ENCODE measurements at places on chromosomes 3 and 15.

- no peak for DNase-seq
These were observed 62.7 kb upstream of the GK5 start for GRCh38 chr3:142287866-142288638.

DNA sequence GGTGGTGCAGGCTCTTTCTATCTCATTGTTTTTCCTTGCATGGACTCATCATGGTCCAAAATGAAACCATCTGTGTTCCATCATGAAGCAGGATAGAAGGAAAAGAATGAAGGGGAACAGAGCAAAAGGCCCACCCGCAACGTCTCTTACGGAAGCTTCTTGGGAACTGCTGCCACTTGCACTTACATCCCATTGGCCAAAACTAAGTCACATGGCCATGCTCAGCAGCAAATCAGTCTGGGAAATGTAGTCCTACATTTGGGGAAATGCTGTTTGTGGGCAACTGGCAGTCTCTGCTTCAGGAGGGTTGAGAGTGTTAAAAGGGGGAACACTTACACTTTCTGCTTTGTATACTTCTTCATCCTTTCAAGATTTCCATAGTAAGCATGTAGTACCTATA lies 191.6 kb downstream of the SV2B start:
- no peak for DNase-seq

DNA sequence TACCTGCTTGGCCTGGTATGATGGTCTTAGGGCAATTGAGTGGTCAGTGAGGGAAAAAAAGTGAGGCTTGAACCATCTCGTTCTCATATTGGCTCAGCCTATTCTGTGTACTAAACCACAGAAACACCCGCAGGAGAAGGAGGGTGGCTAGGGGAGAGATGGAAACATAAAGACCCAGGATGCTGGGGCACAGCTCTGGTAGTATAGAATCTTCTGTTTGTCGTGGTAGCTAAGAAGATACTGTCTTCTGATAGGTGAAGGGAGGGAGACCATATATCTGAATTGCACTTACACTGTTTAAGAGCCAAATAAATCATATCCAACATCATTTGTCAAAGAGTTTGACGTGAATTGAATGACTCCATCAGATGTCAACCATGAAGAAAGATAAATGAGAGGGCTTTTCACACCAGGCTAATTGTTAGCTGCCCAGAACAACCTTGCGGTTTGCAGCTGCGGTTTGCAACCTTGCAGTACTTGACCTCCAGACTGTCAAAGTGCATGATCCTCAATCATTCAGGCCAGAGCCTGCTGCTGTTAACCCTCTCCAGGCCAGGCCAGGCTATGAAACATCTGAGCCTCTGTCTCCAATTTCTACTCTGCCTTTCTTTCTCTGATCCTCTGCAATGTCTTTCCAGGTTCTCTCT lies 40.9 kb upstream of the PIK3R4 start:
- DNase-seq, result no peak

DNA sequence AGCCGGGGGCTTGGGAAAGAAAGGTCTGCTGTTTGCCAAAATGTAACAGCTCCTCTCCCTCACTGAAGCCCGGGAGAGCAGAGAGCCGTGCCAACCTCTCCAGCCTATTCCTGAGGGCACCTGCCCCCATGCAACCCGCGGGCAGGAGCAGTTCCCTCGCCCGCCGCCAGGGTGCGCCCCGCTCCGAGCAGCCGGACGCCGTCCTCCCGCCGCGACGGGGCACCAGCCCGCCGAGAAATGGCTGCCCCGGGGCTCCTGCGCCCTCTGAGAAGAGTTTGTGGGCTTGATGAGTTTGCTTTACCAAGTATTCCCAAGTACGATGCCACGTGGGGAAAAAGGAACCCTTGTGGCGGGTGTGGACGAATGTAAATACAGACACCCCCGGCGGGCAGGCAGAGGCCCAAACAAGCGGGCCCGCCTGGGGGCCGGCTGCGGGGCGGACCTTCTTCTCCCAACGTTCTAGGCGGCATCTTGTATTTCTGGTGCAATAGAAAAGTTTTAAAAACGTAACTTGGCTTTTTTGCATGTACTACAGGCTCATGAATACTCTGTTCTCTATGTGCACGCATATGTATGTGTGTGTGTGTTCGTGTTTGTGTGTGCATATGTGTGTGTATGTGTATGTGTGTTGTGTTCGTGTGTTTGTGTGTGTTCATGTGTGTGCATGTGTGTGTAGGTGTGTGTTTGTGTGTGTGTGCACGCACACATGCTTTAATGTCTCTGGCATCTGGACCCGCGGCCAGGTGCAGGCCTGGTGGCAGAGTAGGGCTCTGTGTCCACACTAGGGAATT lies 162.9 kb downstream of the CHSY1 start:
- no peak for DNase-seq

GRCh38 chr15:79164465-79164864 lies 73.9 kb upstream of the RASGRF1 start:
- DNase-seq, result no peak

DNA sequence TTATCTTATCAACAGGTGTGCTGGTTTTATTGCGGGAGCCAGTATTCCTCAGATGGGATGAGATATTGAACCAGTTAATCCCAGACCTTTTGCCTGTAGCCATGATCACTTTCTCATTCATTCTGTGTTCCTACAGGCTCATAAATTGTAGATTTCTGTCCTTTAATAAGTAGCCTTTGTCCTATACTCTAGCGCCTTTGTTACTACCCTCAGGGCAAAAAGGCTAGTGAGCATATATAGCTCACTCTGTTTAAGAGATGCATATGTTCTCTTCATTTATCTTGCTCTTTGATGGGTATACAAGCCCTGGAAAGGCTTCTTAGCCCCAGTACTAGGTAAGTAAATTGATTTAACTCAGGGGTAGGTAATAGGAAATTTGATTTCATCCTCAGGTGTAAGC lies 95.1 kb downstream of the OXSM start:
- no peak for DNase-seq

DNA sequence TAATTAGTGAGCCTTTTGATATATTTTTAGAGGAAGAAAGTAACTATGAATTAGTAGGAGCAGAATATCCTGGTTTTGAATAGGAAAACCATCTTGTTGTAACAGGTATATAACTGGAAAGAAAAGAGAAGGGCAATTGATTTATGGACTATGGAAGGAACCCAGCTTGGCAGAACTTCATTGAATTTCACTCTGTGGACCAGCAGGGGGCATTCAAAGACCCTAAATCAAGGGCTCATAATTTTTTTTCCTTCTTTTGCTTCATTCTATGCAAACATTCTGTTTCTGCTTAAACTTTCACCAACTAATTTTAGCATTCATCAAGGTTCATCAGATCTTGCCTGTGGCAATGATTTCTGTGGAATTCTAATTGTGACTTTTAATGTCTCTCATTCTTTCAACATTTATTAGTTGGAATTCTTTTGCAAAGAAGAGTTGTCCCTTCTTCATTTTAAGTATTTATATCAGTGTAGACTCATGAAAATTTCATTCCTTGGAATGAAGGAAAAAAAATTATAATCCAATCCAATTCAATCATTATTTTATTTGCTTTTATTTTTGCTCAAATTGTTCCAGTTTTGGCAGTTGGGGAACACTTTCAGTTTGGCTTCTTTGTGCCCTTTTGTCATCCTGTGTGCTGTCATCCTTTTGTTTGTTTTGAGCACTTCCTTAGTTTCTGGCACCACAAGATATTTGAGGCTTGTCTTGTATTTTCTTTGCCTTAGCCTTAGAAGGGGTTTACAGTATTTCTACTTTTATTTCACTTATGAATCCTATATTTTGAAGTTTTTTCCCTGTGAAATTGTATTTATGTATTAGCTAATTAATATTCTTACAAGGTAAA lies 30.4 kb downstream of the NXPE3 start:
- peak; percentile 25 for DNase-seq

DNA sequence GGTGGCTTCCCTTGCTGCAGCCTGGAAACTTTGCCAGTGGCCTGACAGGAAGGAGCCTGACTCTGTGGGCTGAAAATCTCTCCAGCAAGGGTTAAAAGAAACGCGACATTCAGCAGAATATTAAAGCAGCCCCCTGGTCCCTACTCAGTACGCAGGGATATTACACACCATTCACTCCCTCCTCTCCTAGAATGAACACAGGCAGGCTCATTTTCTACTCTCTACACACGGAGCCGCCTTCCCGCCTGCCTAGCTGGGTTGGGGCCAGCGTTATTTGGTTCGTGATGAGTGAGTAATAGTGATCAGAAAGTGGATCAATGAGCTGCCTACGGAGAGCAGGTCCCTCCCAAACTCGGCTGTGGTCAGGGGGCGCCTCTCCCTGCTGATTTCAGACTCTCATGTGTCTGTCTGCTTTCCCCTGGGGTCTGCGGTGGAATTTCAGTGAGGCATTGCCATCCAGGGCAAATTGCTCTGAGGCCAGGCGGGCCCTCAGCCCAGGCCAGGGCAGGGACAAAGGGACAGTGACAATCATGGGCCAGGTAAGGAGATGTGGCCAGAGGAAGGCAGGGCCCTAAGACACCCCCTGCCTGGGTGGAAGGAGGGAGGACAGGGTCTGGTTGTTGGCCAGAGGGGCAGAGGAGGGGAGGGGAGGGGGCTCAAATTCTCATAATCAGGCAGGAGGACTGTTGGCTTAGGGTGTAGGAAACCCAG lies 2.8 kb downstream of the EPHB1 start:
- no peak for DNase-seq

GRCh38 chr3:66038726-66039589 lies at the start of gene MAGI1:
MAGI1 (minus strand) TSS chr3:66038918; CDS start chr3:66038308, 610 bp downstream.
- peak; percentile 92 for DNase-seq

DNA sequence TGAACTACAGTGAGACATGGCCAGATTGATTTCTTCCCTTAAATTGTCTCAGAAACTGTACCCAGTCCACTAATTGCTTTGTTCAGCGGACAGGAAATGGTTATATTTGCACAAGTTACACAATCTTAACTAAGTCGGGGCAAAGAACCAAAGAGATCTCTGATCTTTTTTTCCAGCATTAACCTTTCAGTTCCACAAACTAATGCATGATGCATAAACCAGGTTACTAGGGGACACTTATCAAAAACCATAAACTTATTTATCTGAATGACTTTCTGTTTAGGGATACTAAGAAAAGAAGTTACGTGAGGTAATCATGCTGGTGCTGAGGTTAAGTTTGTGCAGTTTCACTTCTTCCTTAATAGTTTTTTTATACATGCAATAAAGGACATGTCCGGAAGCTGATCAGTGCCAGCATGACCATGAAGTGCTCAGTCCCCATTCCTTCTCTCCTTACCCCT lies 22.4 kb downstream of the FNDC3B start:
- DNase-seq, result no peak

DNA sequence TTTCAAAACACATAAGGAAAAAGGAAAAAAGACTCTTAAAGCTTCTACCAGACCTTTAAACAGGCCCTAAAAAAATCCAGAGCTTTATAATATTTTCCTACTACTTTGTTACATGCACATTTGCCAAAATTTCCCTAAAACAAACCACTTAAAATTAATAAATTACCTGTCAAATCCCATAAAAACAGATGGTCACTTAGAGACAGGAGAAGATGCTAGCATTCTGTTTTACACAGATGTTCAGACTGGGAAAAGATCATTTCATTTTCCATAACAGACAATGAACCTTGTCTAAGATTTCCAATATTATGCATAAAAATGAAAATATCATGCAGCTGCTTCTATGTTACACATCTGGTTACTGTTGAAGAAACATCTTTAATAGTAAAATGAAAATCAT lies 66.6 kb downstream of the SUCLG2 start:
- DNase-seq, result no peak

DNA sequence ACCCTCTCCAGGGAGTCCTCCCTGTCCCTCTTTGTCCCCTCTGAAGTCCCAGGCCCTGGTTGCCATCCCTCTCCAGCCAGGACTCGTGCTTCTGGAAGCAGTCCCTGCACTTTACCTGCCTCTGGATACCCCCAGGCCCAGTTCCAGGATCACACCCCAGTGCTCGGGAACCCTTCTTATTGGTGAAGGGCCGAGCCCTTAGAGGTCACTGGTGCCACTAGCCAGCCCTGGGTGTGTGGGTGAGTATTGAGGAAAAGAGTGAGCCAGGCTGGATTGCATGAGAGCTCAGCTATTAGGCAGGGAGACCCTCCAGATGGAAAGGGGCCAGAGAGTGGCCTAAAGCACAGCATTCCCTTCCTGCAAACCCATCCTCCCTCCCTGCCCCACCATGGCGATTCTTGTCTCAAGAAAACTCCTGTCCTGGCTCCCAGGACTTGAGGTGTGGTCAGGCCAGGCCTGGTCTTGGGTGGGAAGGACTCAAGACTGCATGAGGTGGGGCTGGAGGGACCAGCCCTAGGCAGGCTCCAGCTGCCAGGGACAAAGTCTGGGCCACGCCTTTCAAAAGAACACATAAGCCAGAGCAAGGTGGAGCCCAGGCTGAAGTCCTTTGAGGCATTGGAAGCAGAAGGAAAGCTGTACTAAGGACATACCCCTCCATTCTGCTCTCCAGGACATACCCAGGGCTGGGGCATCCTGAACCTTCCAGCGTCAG lies 4.8 kb upstream of the PHGR1 start:
- no peak for DNase-seq

DNA sequence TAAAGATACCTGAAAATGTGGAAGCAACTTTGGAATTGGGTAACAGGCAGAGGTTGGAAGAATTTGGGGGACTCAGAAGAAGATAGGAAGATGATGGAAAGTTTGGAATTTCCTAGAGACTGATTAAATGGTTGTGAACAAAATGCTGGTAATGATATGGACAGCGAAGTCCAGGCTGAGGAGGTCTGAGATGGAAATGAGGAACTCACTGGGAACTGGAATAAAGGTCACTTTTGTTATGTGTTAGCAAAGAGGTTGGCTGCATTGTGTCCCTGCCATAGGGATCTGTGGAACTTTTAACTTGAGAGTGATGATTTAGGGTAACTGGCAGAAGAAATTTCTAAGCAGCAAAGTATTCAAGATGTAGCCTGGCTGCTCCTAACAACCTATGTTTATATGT lies 13.0 kb downstream of the MITF start:
- no peak for DNase-seq

DNA sequence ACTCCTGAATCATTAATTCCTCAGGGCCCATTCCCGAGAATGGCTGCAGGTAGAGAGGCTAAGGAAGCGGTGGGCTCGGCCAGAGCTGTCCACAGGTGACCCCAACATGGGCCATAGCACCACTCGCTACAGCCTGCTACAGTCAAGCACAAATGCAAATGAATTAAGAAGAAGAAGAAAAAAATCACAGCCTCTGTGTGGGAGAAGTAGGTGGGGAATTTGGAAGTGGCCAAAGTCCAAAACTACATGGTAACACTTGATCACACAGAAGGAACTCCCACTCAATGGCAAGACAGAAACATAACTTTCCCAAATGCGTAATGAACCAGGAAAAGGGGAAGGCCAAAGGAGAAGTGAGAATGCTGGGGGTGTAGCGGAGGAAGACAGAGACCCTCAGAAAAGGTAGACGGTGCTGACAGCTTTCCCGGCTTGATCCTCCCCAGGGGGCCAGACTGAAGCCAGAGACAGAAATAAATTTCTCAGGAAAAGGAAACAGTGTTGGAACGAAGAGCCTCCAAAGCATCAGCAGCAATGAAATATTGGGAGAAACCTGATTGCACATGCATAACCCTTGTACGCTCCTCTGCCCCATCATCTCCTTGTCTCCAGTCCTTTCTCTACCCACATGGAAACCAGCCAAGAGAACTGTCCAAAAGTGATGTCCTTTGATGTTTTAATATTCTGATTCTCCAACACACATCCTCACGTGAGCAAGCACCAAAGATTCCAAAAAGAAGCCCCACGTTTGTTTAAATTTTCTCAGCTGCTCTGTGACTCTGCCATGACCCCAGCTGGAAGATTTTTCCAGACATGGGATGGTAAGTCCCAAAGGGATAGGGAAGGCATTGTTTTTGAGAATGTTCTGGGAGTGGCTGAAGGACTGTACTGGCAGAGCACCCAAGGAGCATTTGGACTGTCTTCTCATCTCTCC lies 107.6 kb downstream of the OXNAD1 start:
- peak; percentile 7 for DNase-seq

- DNase-seq, result no peak
These were observed 1249.8 kb downstream of the NSUN3 start for GRCh38 chr3:95312650-95313049.

GRCh38 chr3:191435981-191436380 lies 25.0 kb upstream of the PYDC2 start:
- no peak for DNase-seq
